IMR-90 (cell line): ENCODE measurements at places on chromosomes 3 and 15. TPM values are rescaled to one million over a fixed set of nuclear protein-coding genes. Genes with fewer than 3 reads are reported as not detected.
A peak's percentile ranks its signal among the peaks of the same experiment; 100 is the strongest.

The HRG gene
- not detected in 2 replicates for total RNA-seq

The IL17RB gene
- total RNA-seq = under 0.01 TPM in 1 of 2 replicates, not detected in the other

The EOMES gene
- total RNA-seq = not detected in 2 replicates

The KLHL6 gene
- total RNA-seq = not detected in 2 replicates

The SAMMSON gene
- not detected in 2 replicates for total RNA-seq

The ISLR2 gene
- total RNA-seq = not detected in 2 replicates

The UBE2E2 gene
- total RNA-seq = 18.6 and 18.9 TPM in 2 replicates

The GRIP2 gene
- under 0.01 TPM in 1 of 2 replicates, not detected in the other for total RNA-seq

The ARNT2 gene
- 14.7 and 19.0 TPM in 2 replicates for total RNA-seq

The TF gene
- not detected in 2 replicates for total RNA-seq

The CAPN3 gene
- total RNA-seq = under 0.01 and 1.4 TPM in 2 replicates

The GOLGA6L10 gene
- total RNA-seq = under 0.01 and 0.28 TPM in 2 replicates

The TAGLN3 gene
- 3.2 and 3.6 TPM in 2 replicates for total RNA-seq

The CCR5 gene
- not detected in 2 replicates for total RNA-seq

DNA sequence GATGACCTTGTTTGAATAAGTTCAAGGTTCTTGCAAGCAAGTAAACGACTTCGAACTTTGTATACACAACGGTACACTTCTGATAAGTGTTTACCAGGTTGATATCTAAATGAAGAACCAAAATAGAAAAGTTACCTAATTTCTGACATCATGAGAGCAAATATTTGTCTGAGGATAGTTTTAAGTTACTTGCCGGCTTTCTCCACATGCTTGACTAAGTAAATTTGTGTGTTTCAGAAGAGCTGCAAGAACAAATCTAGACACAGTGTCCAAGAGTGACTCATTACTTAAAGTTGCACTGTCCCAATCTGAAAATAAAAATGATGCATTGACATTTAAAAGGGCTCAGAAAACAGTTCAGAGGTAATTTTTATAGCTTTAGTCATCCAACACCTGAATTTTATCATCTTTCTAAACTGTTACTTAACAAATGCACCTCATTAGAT lies 115.1 kb downstream of the HERC1 start:
- DNase-seq = peak; percentile 84

GRCh38 chr3:167067787-167068161 lies 312.3 kb downstream of the ZBBX start:
- no peak for DNase-seq

- DNase-seq = no peak
Observed at GRCh38 chr3:69406163-69406562, 20.3 kb upstream of the FRMD4B start.

DNA sequence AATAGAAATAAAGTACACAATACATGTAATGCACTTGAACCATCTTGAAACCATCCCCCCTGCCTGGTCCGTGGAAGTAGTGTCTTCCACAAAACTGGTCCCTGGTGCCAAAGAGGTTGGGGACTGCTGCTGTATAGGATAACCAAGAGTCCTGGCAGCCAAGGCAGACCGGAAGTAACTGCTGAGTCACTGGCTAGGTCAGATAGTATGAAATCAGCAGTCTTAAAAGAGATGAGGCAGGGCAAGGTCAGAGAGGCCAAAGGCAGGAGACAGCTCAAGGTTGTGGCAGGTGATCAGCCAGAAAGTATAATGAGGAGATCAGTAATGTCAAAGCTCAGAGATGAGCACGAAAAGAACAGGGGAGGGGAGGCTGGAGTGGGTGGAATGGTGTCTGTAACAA lies 60.2 kb downstream of the MAP3K13 start:
- peak; percentile 35 for DNase-seq

DNA sequence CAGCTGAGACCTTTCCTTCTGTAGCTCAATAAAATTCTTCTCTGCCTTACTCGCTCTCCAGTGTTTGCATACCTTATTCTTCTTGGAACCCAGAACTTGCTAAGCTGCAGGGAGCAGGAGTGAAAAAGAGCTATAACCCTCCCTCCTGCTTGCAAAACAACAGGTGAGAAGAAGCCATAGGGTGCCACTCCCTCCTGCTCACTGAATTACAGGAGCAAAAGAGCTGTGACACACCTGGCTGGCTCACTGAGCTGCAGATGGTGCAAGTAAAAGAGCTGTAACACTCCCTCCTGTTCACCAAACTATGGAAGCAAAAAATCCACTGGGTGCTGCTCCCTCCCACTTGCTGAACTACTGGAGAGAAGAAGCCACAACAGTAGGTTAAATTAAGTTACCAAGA lies 44.2 kb upstream of the C2CD4B start:
- no peak for DNase-seq

DNA sequence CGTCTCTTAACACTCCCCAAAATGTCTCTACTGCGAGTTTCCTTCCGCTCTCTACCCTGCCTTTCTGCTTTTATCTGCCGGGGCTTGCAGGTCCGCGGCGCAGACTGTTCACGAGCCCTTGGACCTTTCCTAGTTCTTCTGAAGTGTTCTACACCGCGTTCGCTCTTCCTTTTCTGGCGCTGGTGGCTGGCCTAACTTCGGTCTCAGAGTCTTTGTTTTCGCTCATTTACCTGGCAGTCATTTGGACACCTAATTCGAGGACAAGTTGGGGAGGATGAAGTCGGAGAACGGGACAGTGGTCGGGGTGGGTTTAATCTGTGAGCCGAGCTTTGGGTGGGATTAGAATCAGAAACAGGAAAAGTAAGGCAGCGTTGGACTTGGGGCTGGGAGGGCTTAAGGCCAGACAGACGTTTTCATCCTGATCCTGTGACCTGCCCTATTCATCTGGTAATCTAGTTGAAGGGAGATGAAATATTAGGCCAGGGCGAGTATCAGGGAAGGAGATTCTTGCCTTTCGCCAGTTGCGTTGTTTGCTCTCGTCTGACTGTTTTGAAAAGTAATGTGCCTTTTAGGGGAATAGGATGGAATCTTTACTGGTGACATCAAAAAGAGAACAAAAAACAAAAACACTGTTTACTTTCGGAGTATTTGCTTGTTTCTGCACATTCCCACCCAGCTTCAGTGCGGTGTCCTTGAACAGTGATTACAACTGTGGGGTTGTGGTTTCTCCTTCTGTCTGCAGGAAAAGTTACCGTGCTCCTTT lies 1.8 kb downstream of the DIPK2A start:
- peak; percentile 85 for DNase-seq

DNA sequence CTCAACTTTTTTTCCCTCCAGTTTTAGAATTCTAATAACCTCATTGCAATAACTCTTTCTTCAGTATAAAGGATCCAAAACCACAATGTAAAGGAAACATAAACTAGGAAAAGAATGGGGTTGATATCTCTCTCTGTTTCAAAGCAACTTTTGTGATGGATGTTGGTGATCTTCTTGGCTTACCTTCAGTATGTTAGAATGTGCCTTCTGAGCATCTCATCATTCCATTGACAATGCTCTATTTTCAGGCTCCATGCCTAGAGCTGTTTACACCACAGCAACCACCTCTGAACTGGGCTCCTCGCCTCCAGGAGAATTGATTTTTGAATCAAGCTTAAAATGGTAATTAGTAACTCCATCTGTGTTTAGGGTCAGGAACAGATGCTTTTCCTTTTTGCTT lies 6.6 kb downstream of the NLGN1 start:
- no peak for DNase-seq

GRCh38 chr3:114758831-114759699 lies 388.0 kb downstream of the ZBTB20 start:
- peak; percentile 59 for DNase-seq

DNA sequence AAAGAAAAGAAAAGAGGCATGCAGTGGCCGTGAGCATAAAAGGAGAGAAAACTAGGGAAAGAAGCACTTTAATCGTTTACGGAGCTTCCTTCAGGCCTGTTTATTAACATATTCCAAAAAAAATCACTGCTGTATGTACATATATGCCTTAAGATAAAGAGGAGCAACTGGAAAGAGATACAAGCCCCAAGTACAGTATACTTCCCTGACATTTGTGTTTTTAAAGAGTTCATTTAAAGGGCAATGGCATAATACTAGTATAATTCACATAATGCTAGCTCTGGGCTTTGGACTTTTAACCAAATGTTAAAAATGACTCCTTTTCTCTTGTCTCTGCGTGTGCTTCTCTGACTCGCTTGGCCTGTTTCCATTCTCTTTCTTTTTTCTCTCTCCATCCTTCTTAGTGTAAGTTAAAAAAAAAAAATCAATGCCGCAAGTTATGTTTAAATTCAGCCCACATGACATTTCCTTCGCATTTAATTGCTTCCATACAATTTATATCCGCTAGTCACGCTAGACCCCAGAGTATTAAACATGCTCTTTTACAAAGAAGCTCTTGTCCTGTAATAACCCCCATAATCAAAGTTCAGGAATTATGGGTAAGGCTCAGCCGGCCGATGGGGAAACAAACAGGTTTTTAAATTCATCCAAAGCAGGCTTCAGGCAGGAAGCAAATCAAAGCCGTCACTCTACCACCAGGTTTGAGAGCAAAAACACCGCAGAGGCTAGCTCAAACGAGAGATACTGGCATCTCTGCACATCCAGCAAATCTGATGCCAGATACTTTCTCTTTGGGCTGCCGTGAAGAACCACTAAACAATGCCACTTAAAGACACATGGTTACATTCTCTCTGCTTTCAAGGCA lies 19.4 kb downstream of the WWTR1 start:
- peak; percentile 88 for DNase-seq

DNA sequence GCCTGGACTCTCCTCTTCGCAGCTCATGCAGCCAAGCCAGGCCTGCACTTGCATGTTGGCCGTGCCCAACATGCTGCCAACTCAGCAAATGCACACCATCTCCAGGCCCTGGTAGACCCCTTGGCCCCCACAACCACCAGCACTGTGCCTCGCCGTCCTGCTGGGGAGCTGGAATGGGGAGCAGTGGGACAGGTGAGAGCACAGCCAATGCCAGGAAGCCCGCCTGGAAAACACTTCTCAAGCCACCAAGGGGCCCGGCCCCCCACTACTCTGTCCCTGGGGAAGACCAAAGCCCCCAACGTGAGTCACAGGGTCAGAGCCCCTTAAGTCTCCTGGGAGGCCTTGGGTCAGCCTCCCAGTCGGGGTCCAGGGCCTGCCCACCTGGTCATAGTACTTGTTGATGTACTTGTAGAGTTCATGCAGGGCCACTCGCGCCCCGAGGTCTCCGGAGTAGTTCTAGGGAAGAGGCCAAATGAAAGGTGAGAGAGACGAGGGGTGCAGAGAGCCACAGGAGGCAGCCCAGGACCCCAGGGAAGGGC lies 24.5 kb downstream of the PLXNB1 start:
- DNase-seq = no peak

DNA sequence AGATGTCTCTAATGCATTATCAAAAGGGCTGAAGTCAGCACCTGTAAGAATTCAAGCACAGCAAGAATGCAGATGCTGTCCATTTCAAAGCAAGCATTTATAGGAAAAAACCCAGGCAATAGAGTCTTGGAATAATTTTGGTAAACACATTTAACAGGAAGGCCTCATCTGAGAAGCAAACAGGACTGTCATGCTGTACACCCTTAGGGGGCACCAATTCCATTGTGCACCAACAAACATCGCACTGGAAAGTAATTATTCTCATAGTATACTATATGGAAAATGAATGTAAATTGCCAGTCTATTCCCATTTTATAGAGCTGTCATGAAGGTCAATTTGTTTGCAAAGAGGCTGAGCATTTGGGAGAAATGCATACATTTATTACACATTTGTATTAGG lies 247.3 kb upstream of the SUCLG2 start:
- DNase-seq = no peak

DNA sequence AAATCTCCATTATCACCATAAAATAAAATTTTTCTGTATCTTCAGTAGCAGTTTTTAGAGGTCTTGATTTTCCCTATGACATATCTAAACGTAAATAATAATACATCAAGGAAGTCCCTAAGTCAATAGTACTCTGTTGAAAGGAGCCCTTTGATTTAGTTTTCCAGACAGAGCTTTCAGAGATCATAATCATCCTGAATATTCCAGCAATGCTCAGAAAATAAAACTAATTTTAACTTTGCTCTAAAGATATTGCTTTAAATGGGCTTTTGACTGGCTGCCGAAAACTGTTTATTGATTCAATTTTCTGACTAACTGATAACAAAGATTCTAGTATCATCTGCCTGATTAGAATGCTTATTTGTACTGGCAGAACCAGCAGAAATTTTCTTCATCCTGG lies 40.7 kb upstream of the ROBO1 start:
- no peak for DNase-seq

GRCh38 chr15:62641825-62642224 lies 400.7 kb upstream of the TPM1 start:
- no peak for DNase-seq

- peak; percentile 43 for DNase-seq
Observed at GRCh38 chr3:161264852-161265251, 43.7 kb downstream of the NMD3 start.

- DNase-seq = no peak
Observed at GRCh38 chr3:23574822-23575315, 230.9 kb upstream of the UBE2E1 start.

DNA sequence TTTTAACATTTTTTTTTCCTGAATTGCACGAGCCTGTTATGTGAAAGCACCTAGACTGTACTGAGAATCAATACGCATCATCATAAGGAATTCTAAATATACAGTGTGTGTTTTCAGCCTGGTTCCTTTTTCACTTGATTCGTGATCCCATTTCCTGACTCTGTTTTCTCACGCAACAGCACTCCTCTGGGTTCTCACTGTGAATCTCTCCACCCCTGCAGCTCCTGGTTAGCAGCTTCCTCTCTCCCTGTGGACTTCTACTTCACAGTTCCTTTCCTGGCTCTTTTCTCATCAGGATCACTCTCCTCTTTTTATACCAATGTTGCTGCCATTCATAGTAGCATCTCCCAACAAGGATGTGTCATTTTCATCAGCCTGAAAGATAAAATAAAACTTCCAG lies 297.2 kb downstream of the CADM2 start:
- peak; percentile 40 for DNase-seq

- peak; percentile 54 for DNase-seq
Observed at GRCh38 chr3:15726043-15726442, 71.7 kb downstream of the ANKRD28 start.

- DNase-seq = no peak
Observed at GRCh38 chr3:178257491-178257890, 278.7 kb upstream of the KCNMB2 start.

DNA sequence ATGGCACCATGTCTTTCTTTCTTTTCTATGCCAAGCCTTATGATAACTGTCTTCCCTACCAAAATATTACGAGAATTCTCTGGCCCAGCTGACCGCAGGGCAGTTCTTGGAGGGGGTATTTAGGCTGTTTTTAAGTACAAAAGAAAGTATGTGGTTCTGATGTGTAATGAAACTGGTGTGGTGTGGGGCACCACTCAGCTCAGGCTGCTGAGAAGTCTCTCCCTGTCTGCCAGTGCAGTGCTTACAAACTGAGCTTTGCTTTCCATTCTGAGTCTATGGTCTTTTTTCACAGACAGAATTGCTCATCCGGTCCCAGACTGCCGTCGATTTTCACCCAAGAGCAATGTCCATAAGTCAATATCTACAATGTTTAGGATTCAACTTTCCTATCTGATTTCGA lies 847.6 kb downstream of the NTRK3 start:
- DNase-seq = no peak

GRCh38 chr15:89174476-89174875 lies 46.9 kb downstream of the RLBP1 start:
- no peak for DNase-seq

GRCh38 chr15:101368861-101369642 lies 74.0 kb upstream of the SNRPA1 start:
- no peak for DNase-seq

- peak; percentile 11 for DNase-seq
Observed at GRCh38 chr3:102085431-102086176, 236.3 kb downstream of the NFKBIZ start.

GRCh38 chr3:27200721-27201489 lies 168.3 kb downstream of the NEK10 start:
- DNase-seq = no peak

GRCh38 chr15:77426871-77427270 lies 6.2 kb downstream of the HMG20A start:
- no peak for DNase-seq
